T-helper 2 cell (primary cell): ENCODE measurements at places on chromosomes 11 and 22.

GRCh38 chr11:12108875-12109453 is 1.4 kb upstream of the MICAL2 start:
- DNase-seq, result no peak

GRCh38 chr22:42484506-42484905 is 35.1 kb downstream of the RRP7A start:
- no peak for DNase-seq

- no peak for DNase-seq
Observed at GRCh38 chr11:86234831-86235461, 9.6 kb upstream of the EED start.

DNA sequence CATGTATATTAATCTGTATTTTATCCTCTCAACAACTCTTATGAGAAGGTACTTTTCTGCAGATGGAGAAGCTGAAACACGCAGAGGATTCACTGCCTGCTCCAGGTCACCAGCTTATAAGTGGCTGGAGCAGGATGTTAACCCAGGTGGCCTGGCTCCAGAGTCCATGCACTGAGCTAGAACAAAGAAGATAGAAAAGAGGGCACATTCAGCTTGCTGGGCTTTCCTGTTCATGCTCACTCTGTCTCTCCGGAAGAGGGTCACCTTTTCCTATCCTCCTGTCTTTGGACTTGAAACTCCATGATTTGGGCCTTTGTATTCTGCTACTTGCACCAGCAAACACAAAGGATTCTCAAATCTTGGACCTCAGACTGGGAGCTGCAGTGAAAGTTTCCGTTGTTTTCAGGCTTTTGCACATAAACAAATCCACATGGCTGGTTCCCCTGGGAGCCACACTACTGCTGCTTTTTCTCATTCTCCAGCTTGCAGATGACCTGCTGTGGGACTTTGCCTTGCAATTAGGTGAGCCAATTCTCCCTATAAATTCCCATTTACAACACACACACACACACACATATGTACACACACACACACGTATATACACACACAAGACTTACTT is 117.3 kb upstream of the GRK3 start:
- no peak for DNase-seq

DNA sequence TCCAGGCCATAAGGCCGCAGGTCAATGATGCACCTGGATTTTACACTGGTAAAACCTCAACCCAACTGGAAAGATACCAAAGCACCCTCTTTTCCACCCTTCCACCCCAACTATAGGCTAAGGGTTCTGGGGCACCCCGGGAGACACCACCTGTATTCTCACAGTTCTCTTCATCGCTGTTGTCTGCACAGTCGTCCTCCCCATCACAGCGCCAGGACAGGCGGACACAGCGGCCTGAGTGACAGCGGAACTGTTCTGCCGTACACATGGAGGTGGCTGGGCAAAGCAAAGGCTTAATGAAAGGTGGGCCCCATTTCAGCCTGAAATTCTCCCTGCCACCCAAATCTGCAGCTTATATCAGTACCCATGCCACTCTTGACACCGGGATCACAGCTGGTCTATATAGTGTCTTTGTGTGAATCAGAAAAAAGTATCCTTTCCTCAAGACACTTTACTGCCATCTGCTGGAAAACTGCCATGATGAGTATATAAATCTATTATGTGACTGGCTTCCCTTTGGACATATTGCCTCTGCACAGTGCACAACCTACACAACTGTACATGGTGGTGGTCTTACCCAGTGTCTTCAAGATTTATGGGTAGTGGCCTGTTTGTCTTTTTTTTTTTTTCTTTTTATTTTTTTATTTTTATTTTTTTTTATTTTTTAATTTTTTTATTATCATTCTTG is 21.5 kb downstream of the LRP4 start:
- no peak for DNase-seq

GRCh38 chr11:100876815-100877520 is 189.9 kb downstream of the ARHGAP42 start:
- no peak for DNase-seq

DNA sequence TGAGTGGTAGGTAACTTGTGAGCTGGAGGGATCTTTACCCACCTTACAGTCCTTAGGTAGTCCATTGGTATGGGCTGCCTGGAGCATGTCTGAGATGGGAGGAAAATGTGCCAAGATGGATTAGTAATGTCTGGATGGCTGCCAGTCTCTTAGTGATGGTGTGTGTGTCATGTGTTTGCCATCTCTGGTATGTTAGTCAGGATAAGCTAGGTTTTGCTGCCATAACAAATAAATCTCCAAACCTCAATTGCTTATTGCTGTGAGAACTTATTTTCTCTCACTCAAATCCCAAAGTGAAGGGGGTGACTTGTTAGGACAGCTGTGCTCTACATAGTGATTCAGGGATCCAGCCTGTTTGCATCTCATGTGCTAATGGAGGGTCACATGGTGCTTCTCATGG is 40.9 kb upstream of the MYEOV start:
- no peak for DNase-seq

GRCh38 chr22:49670456-49671330 is 157.0 kb downstream of the BRD1 start:
- no peak for DNase-seq

GRCh38 chr11:37500425-37500824 is 902.4 kb upstream of the RAG2 start:
- no peak for DNase-seq

- no peak for DNase-seq
Observed at GRCh38 chr11:59223611-59224010, 10.9 kb upstream of the MPEG1 start.

DNA sequence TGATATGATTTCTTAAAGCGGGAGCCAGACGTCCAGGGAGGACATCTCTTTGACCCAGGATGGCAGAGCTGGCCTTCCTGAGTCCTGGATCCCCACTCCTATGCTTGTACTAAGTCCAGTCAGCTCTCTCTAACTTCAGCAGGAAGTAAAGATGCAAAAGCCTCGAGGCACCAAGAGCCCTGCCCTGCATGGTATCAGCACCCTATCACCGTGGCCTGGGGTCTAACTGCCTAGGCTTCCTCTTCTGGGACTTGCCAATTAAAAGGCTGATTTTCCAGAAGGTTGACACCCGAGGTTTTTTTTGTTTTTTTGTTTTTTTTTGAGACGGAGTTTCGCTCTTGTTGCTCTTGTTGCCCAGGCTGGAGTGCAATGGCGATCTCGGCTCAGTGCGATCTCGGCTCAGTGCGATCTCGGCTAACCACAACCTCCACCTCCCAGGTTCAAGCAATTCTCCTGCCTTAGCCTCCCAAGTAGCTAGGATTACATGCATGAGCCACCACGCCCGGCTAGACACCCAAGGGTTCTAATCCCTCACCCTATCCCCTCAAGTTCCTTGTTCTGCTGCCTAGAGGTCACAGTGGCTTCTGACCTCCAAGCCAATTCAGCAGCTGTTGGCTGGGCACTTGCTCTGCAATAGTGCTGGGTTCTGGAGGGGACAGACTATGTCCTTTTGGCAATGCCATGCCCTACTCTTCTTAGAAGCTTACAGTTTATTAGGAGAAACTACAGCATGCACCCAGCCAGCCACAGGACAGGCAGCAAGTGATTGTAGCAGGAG is 50.6 kb upstream of the FTH1 start:
- DNase-seq, result no peak
